ENCODE measurements at places on chromosomes 11 and 22.
A peak's percentile ranks its signal among the peaks of the same experiment; 100 is the strongest.

DNA sequence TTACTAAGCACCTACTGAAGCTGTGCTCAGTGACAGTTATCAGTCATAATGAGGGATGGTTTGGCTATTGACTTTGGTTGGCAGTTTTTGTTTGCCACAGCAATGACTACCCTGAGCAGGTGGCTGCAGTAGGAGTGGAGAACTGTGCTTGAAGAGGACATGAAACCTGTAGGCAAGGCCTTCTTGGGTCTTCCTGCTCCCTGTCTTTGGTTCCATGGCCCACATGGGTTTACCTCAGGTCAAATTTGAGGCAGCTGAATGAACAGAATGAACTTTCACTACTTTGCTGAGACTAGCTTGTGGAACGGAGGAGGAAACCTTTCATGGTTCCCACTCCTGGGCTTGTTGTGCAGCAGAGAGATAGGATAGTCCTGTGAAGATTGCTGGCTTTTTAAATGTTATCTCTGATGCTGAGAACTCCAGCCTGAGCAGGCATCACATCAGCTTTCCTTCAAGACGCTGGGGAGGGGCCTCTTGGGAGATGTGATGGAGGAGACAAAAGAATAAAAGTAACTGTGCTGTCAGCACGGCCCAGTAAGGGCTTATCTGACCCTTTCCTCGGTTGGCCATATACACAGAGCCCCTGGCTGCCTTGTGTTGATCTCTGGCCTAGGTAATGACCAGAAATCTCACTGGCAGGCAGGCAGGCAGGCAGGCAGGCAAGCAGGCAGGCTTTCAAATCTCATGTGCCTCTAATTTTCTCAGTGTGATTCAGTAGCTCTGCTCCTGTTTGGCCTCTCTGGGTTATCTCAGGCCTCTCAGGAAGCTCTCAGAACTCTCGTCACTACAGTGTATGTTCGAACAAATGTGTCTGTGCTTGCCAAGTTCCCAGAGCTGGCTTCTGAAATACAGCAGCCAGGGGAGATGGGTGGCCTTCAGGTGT is 12.0 kb downstream of the STIM1 start:
- peak; percentile 32 for DNase-seq

GRCh38 chr11:46290011-46290410 is 12.5 kb downstream of the CREB3L1 start:
- DNase-seq = no peak

GRCh38 chr11:118929501-118930093 is 3.9 kb upstream of the BCL9L start:
- DNase-seq = peak; percentile 98

- no peak for DNase-seq
Measured at GRCh38 chr11:36248436-36248835, 40.8 kb downstream of the COMMD9 start.

GRCh38 chr11:36041988-36042611 is 98.2 kb downstream of the LDLRAD3 start:
- DNase-seq = no peak

- no peak for DNase-seq
Measured at GRCh38 chr11:131353766-131354165, 16.6 kb upstream of the NTM start.

GRCh38 chr11:83087035-83087434 is 15.3 kb upstream of the RAB30 start:
- no peak for DNase-seq

DNA sequence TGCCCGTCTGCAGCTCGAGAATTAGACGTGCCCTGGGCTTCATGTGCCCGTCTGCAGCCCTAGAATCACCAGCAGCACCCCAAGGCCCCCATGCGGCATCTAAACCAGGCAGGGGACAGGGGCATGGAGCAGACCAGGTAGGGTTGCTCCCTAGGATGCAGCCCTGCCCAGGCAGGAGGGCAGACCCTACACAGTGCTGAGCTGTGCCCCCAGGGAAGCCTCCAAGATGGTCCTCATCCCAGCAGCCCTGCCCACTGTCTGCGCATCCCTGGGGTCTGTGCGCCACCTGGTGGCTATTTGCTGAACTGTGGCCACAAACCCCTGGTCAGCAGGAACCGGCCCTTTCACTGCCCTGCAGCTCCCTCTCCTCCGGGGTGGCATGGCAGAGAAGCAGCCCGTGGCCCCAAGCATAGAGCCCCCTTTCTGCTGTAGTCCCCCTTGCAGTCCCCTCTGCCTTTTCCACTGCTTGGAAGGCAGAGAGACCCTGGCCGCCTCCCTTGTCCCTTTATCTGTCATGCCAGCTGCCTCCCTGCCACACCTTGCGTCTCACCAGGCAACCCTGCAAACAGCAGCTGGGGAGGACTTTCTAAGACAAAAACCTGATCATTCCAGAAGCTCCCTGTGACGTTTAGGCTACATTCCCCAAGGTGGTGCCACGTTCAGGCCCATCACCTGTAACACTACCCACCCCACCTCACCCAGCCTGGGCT is 86.6 kb downstream of the KCNQ1 start:
- peak; percentile 92 for DNase-seq

DNA sequence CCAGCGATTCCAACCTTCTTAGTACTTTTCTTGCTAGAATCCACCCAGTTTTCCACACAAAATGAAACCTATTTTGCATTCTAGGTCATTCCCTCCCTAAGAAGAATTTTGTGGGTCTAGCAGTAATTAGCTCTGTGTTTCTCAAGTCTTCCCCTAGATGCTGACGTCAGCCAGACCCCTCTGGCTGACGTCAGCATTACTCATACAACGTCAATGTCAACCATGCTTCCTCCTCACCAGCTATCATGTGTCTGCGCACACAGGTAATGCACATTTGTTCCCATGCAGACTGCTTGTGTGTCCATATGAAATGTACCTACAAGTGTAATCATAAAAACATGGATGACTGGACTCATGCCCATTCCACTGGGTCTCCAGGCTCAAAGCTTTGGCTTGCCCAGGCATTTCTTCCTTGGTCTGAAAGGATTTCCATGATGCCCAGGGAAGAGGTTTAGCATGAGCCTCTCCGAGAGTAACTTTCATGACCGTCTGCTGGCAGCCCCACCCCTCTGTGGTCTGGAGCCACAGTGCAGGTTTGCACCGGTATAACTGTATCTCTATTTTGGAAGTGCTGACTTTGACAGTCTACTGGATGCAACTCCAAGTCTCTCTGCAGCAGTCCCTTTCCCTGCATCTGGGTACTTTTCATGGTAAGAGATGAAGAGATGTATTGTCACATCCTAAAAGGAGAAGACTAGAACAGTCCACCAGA is 58.6 kb downstream of the DSCAML1 start:
- no peak for DNase-seq

GRCh38 chr11:120681434-120682331 is 170.1 kb downstream of the GRIK4 start:
- DNase-seq = no peak

- DNase-seq = no peak
Measured at GRCh38 chr22:38725900-38726655, 20.3 kb downstream of the GTPBP1 start.

DNA sequence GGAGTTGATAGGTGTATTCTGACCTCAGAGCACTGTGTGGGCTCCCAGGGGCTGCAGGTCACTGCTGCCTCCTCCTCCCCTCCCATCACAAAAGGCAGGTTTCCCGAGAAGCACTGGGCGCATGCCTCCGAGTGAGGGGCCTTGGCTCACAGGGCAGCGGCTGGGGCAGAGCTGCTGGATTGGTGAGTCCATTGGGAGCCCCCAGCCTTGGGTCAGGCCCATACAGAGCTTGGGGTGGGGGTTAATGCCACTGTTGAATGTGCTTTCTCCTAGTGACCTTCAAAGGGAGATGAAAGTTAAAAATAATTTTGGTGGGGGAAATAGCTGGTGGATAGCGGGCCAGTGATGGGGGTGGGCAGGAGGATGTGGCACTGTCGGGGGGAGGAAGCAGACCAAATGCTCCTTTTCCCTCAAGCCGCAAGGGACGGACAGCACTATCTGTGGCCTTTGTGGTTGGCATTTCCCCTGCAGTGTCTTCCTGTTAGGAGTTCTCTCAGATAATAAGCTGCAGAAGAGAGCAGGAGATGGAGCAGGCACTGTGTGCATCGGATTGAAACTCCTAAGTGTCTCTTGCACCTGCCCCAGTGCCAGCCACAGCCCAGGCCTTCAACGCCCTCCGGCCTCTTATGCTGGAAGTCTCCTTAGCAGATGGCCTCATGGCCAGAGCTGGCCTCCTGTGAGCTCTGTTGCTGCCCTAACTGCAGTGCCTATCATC is 3.2 kb downstream of the TUBA8 start:
- DNase-seq = no peak

DNA sequence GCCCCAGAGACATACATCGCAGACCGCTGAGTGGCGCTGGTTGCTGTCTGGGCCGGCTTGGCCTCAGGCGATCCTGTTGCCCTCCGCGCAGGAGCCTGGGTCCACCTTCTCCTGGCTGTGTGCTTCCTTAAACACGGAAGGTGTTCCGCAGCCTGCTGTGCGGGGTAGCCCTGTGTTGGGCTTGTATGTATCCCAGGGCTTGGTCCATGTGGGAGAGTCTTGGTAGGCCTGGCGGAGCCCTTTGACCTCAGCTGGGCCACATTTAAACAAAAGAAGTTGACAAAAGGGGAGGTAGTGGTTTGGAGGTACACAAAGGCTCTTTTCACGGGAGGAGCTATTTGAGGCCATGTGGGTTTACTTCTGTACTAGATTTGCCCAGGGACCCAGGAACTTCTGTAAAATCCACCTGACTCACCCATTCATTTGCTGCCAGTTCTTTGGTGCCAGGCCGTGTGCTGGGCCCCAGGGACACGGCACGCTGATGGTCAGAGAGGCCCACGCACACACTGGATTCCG is 11.0 kb upstream of the GRAMD4 start:
- no peak for DNase-seq

DNA sequence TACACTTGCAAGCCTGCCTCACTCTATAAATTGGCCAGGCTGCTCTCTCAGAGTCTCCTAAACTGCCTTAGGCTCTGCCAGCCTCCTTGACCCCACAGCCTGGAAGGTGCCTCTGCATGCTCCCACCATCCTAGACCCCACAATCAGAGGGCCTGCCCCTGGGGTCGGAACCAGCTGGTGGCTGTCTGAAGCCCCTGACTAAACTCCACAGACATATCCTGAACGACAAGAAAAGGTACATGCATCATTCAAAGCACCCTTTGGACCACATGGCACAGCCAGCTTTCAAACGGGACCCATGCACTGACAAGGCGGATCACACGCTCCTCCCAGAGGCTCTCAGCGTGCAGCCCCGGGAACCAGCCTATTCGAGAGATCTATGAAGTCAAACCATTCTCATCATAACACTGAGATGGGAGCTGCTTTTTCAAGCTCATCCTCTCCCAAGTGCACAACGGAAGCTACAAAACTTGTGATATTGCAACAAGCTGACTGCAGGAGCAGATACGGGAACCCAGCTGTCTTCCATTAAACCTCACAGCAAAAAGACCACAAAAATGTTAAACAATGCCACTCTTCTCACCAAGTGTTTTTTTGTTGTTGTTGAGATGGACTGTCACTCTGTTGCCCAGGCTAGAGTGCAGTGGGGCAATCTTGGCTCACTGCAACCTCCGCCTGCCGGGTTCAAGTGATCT is 8.1 kb downstream of the SHANK2 start:
- no peak for DNase-seq

DNA sequence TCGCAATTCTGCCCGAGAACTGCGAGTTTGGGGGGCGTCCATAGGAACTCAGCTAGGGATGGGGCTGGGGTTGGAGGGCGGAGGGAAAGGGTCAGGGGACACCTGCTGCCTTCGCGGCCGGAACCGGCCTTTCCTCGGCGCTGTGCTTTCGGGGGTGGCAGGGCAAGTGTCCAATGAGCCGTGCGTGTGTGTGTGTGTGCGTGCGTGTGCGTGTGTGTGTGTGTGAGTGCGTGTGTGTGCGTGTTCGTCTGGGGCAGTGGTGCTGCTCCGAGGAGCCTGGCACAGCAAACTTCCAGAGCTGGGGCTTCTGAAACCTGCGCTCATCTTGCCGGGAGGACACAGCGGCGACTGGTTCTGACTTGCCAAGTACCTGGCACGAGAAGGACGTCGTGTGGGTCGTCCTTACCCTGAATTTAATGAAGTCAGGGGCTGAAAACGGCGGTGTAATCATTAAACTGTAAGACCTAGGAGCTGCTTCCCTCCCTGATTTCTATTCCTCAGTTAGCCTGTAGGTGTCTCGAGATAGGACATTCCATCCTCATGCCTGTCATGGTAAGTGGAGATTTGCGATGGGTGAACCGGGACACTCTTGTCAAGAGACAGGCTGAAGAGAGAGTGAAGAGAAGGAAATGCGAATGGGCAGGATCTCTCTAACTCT is 27.0 kb upstream of the AMOTL1 start:
- peak; percentile 89 for DNase-seq

GRCh38 chr11:121486054-121486453 is 33.3 kb upstream of the SORL1-AS1 start:
- no peak for DNase-seq

DNA sequence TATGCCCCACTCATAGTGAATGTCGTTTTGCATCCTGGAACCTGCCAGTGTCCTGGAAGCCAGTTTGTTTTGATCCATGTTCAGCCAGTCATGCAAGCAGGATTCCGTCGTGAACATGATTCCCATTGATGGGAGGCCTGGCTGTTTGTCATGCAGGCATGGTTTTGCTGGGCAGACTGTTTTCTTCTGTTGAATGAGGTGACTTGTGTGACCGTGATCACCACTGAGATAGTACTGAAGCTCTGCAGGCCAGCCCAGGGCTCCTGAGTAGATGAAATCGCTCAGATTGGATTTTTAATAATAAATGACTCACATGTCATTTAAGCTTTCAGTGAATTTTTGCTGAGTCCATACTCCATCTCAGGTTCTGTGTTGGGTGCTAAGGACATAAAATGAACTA is 117.8 kb downstream of the PDE2A start:
- DNase-seq = peak; percentile 39

GRCh38 chr11:64592656-64593055 is 1.6 kb downstream of the SLC22A12 start:
- DNase-seq = no peak

GRCh38 chr11:78654071-78654470 is 79.4 kb upstream of the NARS2 start:
- peak; percentile 39 for DNase-seq

DNA sequence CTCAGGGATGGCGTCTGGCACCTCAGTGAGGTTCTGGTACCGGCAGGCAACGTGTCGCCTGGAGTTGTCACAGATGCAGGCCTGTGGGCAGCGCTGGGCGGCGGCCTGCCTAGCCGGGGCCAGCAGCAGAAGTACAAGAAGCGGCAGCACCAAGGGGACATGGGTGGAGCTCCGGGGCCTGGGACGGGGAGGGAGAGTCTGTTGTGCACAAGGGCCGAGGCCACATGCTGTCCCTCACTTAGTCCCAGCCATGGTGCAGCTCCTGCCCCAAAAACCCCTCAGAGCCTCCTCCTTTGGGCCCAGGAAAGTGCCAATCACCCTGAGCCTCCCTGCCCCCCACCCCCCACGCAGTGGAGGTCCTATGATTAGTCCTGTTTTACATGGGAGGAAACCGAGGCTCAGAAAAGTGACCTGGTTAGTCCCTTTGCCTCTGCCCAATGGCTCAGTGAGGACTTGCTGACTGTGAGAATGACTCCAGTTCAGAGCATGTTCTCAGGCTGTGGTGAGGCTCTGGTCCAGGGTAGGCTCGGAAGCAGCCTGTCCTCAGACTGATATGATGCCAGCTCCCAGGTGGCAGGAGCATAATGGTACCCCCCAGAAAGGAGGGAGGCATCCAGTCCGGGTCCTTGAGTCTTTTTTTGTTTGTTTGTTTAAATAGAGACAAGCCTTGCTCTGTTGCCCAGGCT is 1.1 kb downstream of the CHADL start:
- DNase-seq = no peak

All from eye (tissue), 1 donor.